GM13976 (cell line): ENCODE measurements at places on chromosomes 5 and 9.

- no peak for DNase-seq
Measured at GRCh38 chr9:84330246-84330645, 10.3 kb downstream of the SLC28A3 start.

DNA sequence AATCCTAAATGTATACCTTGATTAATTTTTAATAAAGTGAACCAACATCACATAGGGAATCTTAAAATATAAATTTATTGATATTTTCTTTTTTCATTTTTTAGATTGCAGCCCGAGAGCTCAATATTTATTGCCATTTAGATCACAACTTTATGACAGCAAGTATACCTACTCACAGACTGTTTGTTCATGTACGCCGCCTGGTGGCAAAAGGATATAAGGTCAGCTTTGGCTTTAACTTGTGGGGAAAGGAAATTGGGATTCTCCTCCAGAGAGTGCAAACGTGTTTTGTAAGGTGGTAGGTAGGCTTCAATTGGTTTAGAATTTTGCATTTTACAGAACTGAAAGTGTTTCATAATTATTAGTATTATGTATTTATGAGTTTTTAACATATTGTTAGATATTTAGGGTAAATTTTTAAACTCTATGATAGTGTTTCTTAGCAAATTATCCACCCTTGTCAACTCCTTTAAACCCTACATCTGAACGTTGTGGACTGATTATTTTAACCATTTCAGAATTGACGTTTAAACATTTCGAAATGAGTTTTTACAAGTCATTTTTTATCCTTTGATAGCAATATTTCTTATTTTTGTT, 17.5 kb upstream of the DHFR start:
- DNase-seq, result peak; percentile 63

DNA sequence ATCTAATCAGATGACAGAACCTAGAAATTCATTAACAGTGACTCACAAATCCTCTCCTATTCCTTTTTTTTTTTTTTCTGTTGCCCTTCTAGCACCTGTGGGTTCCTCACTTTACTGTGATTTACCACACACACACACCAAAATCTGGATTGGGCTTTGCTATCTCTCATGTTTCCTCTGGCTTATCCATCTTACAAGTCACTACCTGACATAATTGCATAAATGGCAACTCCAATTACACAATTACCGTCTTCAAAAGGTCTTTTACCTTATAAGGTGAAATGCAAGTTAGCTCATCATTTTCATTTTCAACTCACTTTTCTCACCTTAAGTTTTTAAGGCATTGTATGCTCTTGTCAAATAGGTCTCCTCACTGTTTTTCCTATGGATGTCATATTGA, 426.3 kb upstream of the MEF2C start:
- no peak for DNase-seq

DNA sequence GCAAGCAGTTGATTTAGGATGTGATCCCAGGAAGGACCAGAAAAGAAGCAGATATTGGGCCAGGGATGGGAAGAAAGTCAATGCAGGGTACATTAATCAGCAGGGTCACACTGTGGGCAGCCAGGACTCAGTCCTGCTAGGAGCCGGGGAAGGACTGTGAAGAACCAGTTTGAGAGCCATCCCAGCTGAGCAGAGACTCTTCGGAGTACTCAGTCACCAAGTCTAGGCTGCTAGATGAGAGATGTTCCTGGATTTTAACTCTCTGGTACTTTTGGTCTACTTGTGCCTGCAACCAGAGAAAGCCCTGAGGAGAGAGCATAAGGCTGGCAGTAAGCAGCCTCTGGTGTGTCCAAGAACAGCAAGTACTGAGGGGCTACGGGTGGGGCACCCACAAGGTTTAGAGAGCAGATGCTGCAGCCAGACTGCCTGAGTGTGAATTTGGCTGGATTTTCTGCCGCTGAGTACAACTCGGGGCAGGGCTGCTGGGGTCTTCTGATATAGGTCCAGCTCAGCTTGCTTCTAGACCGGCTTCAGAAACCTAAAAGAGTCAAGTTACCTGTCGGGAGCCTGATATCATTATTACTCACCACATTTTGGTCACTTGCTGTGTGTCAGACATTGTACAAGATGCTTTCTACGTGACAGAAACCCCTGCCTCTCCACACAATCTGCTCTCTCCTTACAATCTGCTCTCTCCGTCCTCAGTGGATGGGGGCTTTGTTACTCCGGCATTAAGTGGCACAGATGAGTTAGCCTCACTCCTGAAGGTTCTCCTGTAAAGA, 250.2 kb upstream of the GAS1 start:
- DNase-seq, result no peak
